T-helper 17 cell (primary cell): ENCODE measurements at places on chromosomes 2 and 18.

DNA sequence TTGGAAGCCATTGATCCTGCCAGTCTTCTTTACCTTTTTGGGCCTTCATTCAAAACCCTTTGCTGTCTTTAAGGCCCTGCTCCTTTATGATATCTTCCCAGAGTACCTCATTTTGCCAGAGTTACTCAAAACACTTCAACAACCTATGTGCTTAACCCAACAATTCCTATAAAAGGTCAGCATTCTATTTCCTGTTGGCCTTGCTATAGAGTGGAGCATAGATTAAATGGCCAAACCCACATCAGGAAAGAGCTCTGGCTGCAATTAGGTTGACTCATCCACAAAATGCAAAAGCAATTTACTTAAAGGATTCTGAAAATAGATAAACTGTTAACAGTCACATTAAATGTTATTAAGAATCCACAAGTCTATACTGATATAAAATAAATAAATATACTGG lies 21.2 kb downstream of the MRPL33 start:
- no peak for DNase-seq

DNA sequence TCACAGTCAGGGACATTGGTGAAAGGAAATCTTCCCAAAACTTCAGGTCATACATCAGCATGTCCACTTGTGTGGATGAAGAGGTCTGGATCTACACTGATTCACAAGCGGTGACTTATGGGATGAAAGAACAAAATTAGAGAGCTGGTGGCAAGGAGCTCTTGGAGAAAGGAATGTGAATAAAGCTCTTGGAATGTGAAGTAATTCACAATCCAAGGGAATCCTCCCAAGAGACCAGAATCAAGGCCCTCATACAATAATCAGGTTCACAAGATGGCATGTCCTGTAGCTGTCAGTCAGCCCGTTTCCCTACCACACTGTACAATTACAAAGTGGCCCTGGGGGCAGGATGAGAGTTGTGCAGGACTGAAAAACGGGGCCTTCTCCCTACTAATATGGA lies 96.2 kb downstream of the MRPS9 start:
- no peak for DNase-seq

- no peak for DNase-seq
These were observed 125.0 kb downstream of the MTCL1 start for GRCh38 chr18:8830067-8831060.

DNA sequence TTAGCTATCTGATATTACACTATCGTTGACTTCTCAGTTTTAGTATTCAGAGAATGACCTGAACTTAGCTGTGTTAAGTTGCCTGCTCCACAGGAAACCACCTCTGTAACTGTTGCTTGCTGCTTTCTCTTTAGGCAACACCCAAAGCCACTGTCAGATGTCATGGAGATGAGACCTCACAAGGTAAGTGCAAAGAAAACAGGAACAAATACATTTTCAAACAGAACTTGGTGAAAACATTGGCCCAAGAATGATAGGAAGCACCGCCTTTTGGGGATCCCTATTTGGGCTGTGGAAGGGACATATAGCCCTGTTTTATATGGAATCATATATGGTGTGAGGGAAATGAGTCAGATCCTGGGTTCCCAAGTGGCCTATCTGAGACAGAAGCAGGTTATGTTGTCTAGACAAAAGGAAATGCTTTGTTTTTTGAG lies 143.4 kb downstream of the UBE2E3 start:
- no peak for DNase-seq

DNA sequence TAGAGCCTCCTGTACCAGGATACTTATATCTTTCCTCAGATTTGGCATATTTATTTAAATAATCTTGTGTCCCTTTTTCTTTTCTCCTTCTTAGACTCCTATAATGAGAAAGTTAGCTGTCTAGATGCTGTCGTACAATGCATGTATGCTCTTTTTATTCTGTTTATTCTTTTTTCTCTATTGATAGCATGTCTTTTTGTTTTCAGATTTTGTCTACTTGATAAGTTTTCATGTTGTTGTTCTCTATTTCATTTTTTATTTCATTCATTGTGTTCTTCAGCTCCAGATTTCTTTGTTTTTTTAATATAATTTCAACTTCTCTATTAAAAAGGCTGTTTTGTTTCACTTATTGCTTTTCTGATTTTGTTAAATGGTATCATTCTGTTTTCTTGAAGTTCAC lies 674.3 kb upstream of the POU3F3 start:
- no peak for DNase-seq

GRCh38 chr2:172430678-172431077 lies 3.3 kb downstream of the ITGA6 start:
- DNase-seq, result no peak

DNA sequence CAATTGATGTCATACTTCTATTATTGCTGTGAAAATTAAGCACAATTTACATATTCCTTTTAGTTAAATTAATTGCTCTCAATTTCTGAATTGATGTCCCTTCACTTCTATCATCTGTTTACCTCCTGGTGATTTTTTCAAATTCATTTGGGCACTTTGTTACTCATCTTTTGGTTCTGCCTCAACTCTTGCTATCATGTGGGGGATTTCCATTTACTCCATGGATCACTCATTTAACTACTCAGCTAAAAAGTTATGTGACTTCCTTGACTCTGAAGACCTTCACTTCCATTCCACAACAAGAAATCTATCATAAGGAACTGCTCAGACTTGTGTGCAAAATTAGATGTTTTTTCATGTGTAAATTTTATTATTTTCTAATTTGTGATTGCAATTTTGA lies 126.2 kb downstream of the EHBP1 start:
- DNase-seq, result no peak
